Uterus (tissue), 4 donors: ENCODE measurements at places on chromosomes 13 and 19.

DNA sequence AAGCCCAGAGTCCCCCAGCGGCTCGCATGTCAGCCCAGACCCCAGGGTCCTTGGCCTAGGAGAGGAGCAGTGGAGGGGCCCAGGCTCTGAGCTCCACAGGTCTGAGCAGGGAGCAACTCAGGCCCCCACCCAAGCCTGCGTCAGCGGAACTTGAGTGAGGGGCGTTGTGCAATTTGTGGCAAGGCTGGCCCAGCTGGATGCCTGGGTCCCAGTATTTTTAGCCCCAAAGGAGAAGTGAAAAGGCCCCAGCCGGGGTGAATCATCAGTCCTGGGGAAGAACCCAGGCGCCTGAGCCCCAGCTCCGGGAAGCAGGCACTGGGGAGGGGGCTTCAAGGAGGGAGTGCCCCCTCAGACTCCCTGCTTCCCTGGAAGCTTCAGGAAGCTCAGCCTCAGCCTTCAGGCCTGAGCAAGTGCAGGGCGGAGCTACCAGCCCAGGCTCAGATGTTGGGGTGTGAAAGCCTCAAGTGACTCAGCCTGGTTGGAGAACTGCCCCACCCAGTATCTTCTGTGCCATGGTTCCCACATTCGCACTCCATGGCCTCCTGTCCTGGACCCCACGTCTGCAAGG is 7.2 kb downstream of the MED29 start:
- no peaks in the 10 kb centered on the region for H3K27me3 ChIP-seq
- peak; percentile 70 for DNase-seq
- H3K36me3 ChIP-seq, result no peaks in the 10 kb centered on the region
- H3K4me3 ChIP-seq, result no peak overlapping the region
- peak overlapping the region; percentile 93 for H3K27ac ChIP-seq

- no peaks in the 10 kb centered on the region for H3K27me3 ChIP-seq
- DNase-seq, result no peak
- H3K27ac ChIP-seq, result no peak overlapping the region
Measured at GRCh38 chr19:34692549-34692948, 15.1 kb downstream of the ZNF302 start.

GRCh38 chr13:36420437-36420891 is 11.8 kb upstream of the CCNA1 start:
- H3K4me1 ChIP-seq, result peaks cover 9% of the 10 kb centered on the region
- DNase-seq, result peak; percentile 79
- H3K27me3 ChIP-seq, result no peaks in the 10 kb centered on the region
- H3K27ac ChIP-seq, result no peak overlapping the region

GRCh38 chr13:86864376-86864775 is 806.8 kb upstream of the SLITRK5 start:
- no peak overlapping the region for H3K4me3 ChIP-seq
- H3K27me3 ChIP-seq, result no peaks in the 10 kb centered on the region
- no peaks in the 10 kb centered on the region for H3K4me1 ChIP-seq
- no peaks in the 10 kb centered on the region for H3K36me3 ChIP-seq

DNA sequence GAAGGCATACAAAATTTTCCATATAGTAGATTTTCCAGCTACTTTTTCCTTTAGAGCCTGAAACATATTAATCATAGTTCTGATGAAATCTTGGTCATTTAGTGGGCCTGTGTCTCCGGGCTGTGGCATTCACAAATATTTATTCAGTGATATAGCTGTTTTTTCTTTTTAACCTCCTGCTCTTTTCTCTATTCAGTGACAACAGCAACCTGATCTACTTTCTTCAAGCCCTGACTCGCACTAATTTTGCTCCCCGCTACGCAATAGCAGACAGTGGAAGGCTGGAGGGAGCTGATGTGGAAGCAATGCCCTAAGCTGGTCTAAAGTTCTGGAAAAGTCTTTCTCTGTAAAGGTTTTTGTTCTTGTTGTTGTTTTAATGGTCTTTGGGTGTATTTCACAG is 289.7 kb downstream of the SLITRK6 start:
- no peaks in the 10 kb centered on the region for H3K36me3 ChIP-seq
- H3K27ac ChIP-seq, result no peak overlapping the region
- no peaks in the 10 kb centered on the region for H3K4me1 ChIP-seq
- H3K27me3 ChIP-seq, result no peaks in the 10 kb centered on the region

DNA sequence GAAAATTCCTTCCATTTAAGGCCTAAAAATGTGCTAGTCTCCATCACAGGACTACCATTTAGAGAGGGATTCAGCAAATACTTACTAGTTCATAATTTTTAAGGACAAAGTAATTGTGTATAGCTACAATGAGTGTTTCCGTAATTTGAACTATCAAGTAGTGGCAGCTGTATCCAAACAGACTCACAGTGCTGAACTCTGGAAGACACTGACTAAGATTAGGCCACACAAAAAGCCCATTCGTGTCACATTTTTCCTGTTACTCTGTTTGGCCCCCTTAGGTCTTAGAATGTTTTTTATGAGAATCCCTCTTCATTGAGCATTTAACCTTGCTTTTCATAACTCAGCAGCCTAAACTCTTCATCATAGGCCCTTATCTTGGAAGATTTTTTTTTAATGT is 731.2 kb upstream of the PCDH9 start:
- DNase-seq, result no peak
- no peaks in the 10 kb centered on the region for H3K36me3 ChIP-seq
- H3K27me3 ChIP-seq, result no peaks in the 10 kb centered on the region
- no peak overlapping the region for H3K4me3 ChIP-seq
- no peak overlapping the region for H3K27ac ChIP-seq

DNA sequence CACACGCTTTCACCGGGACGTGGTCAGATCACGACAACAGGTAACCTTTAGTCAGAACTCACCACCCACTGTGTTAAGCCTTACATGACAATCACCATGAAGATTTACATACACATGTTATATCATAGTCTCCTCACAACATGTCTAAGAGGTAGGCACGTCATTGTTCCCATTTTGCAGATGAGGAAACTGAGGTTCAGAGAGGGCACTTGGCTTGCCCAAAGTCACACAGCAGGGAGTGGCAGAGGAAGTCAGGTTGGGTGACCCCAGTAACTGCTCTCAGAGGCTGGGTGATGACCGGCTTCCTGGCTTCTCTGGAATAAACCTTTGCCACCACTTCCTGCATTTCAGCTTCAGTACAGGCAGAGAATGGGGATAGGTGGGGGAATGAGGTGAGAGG is 5.3 kb downstream of the KLK10 start:
- no peak overlapping the region for H3K4me3 ChIP-seq
- H3K36me3 ChIP-seq, result no peaks in the 10 kb centered on the region
- H3K27me3 ChIP-seq, result peaks cover 29% of the 10 kb centered on the region
- no peak for DNase-seq
- H3K27ac ChIP-seq, result no peak overlapping the region

DNA sequence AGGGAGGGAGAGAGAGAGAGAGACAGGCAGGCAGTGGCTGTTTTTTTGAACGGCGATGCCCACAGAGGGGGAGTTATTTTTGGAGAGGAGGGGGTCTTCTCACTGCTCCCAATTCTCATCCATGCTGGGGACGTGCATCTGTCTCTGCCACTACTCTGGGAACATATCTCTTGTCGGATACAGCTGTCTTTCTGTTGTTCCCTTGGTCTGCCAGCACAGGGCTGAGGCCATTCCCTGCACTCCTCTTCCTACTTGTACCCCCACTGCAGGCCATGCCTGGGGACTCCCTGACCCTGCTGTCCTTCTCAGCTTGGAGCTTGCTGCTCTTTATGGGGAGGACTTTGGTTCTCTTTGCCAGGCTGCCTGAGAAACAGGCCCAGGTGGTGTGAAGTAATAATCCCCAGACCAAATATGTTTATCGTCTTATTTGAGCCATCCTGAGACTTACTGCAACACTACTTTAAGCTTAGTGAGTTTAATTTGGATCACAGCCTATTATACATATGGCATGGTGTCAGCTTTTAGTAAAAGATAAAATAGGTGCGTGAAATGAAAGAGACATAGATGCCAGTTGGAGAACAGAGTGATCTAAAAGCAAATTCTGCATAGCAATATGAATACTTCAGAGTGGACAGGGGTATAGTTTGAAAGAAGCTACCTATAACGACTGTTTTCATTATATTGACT is 19.1 kb downstream of the LRCH1 start:
- no peaks in the 10 kb centered on the region for H3K36me3 ChIP-seq
- H3K4me3 ChIP-seq, result no peak overlapping the region
- H3K4me1 ChIP-seq, result peaks cover 7% of the 10 kb centered on the region
- DNase-seq, result no peak

DNA sequence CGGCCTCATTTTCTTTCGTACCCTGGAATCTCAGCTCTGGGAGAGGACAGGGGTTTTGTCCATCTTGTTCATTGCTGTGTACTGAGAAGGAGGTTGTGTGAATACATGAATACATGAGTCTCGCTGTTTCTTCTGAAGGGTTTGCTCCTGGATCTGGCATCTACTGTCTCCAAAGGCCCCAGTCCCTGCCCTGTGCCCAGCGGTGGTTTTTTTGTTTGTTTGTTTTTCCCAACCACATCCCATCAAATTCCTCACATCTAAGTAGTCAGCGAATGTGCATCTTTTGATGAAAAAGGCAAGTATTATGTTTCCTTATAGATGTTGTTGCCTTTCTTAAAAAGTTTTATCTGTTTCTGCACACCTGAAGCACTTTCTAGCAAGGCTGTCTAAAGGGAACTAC is 12.5 kb downstream of the DCAF15 start:
- H3K27me3 ChIP-seq, result no peaks in the 10 kb centered on the region
- no peak for DNase-seq
- H3K4me3 ChIP-seq, result no peak overlapping the region
- H3K4me1 ChIP-seq, result no peaks in the 10 kb centered on the region

GRCh38 chr13:61908906-61909615 is 493.4 kb upstream of the PCDH20 start:
- no peak for DNase-seq
- no peaks in the 10 kb centered on the region for H3K36me3 ChIP-seq
- H3K27me3 ChIP-seq, result no peaks in the 10 kb centered on the region
- H3K27ac ChIP-seq, result no peak overlapping the region
- no peak overlapping the region for H3K4me3 ChIP-seq

DNA sequence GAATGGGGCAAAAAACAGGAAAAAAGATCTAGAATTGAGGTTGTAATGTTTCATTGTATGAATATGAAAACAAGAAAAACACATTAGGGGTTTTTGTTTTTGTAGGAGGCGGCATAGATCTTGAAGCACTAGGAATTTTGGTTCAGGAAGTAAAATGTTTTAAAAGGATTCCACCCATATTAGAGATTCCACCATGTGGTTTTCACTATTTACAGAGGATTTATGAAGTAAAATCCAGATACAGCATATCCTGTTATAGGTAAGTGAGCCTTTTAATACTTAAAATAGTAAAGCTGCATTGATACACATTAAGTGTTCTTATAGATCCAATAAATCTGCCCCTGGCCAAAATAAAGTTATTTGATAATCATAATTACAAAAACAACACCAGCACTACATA is 61.4 kb downstream of the MICU2 start:
- H3K4me1 ChIP-seq, result peaks cover 8% of the 10 kb centered on the region
- H3K27ac ChIP-seq, result no peak overlapping the region
- no peaks in the 10 kb centered on the region for H3K27me3 ChIP-seq
- H3K36me3 ChIP-seq, result no peaks in the 10 kb centered on the region
- DNase-seq, result no peak
- no peak overlapping the region for H3K4me3 ChIP-seq

DNA sequence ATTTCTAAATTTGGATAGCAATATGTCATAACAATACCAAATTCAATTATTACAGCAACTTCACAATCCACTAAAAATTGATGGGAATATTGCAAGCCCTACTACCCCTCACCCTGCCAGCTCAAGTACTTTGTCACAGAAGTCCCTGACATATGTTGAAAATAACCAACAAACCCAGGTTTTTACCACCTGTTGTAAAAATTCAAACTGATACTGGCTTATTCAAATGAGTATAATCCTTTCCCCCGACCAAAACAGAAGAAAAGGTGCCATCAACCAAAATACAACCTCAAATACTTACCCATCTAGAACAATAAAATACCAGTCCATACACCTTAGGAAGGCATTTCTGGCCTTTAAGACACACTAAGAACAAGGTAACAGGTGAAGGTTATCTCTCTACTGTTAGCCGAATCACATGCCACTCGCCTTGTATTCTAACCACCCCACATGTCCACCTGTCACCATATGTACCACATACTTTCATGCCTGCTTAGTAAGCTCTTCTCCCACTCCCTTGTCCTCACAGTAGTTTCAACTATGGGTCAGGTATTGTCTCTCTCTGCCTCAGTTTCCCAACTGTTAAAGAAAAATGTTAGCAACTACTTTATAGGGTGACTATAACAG is 53.1 kb downstream of the USP12 start:
- no peaks in the 10 kb centered on the region for H3K27me3 ChIP-seq
- H3K27ac ChIP-seq, result no peak overlapping the region
- no peaks in the 10 kb centered on the region for H3K36me3 ChIP-seq
- no peaks in the 10 kb centered on the region for H3K4me1 ChIP-seq
- DNase-seq, result no peak

GRCh38 chr13:51770681-51771417 is 33.1 kb downstream of the DHRS12 start:
- no peaks in the 10 kb centered on the region for H3K36me3 ChIP-seq
- no peak for DNase-seq
- no peak overlapping the region for H3K4me3 ChIP-seq
- peaks cover 9% of the 10 kb centered on the region for H3K4me1 ChIP-seq

DNA sequence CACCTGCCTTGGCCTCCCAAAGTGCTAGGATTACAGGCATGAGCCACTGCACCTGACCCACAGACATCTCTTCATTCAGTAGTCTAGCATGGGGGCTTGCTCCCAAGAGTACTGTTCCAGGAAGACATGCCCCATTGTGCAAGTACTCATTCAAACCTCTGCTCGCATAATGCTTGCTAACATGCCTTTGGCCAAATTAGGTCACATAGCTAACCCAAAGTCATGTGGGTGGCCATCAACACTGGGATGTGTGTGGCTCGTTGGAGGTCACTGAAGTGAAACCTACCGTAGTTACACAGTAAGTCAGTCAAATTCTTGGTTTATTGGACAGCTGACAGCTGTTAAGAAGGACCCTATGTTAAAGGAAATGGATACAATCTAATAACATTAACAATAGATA is 20.3 kb downstream of the RFXAP start:
- H3K36me3 ChIP-seq, result no peaks in the 10 kb centered on the region
- no peak overlapping the region for H3K4me3 ChIP-seq
- DNase-seq, result no peak
- H3K27me3 ChIP-seq, result no peaks in the 10 kb centered on the region
